ENCODE measurements at places on chromosomes 2 and 18.

GRCh38 chr2:204104811-204105210, 168.2 kb downstream of the ICOS start:
- no peak for DNase-seq

DNA sequence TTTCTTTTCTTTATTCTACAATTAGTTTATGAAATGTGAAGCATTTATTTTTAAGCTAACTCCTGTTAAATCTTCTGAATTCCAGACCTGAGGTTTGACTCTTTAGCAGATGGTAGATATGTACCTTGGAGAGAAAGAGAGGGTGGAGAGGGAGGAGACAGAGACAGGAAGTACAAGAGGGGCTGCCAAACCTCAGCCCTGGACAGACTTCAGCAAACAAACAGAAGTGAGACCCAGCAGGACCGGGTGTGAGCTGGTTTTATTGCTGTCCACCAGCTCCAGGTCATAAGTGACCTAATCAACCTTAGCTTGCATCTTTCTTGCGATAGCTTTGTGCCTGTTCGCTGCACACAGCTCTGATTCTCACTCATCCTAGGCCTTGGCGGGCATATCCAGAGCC, 168.6 kb downstream of the CNTNAP5 start:
- no peak for DNase-seq

DNA sequence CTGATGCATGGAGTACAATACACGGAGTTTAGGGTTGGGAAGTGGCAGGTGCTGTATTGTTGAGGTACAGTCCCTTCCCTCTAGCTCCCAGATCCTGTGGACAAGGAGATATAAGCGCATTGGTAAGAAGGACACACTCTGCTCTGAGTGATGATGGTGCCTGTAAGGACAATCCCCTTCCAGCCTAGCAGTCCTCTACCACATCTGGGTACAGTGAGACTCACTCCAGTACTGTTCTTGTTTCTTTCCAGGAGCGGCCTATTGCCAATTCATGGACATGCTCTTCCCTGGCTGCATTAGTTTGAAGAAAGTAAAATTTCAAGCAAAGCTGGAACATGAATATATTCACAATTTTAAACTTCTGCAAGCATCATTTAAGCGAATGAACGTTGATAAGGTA, 56.0 kb downstream of the MAPRE2 start:
- no peak for DNase-seq

- no peak for DNase-seq
Observed at GRCh38 chr2:96927405-96928171, 57.7 kb upstream of the SEMA4C start.

GRCh38 chr2:145380436-145381017, 860.6 kb upstream of the ZEB2 start:
- no peak for DNase-seq

DNA sequence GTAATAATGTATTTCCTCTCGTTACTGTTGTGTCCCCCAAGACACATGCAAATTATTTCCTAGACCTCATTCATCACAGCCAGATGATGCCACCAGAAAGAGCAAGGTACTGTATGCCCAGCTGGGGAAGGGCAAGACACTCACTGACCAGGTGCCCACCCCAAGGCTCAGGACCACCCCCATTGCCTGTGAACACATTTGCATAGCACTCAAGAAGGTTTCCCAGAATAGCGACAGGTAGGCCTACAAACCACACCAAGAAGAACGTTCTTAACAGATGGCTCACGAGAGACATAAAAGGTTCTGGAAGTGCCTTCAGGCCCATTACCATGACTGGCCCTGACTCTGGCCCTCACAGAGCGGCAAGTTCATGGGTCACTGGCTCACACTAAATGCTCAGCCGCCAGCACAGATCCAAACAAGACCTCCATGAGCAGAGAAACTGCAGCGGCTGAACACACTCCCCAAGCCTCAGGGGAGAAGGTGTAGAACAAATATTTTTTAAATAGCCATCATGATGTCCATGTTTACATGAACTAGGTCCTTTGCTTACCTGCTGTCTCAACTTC, 44.0 kb downstream of the FAM168B start:
- no peak for DNase-seq

DNA sequence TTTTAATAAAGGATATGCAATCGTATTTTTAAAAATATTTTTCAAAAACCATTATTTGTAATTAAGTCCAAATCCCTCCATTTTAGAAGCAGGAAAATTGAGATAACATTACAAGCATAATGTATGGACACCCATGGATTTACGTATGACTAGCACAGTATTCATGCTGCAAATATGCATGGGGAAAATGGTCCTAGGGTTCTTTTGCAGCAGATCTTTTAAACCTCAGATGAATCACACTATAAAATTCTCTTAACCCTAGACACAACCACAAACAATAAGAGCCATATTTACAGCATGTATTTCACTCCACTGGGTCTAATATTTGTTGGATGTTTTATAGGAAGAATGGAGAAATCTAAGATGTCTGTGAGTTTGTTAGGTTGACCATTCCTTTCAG, 453.4 kb downstream of the TGIF1 start:
- no peak for DNase-seq

DNA sequence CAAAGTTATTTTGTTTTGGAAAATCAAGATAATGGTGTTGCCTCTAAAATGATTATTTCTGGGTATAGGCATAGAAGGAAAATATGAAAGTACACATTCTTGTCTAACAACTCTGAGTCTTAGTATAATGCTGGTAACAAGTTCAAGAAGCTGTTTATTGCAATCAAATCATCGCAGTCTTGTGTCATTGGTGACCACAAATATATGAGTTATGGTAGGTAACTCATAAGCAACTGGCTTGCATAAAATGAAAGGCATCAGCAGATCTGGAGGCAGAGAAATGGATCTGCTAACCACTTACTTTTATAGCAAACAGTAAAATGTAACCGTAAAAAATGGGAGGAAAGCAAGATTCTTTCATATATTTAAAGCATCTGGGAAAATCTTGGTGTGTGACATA, 156.2 kb upstream of the TCF4 start:
- no peak for DNase-seq

- no peak for DNase-seq
Observed at GRCh38 chr2:224970311-224970710, 72.0 kb downstream of the DOCK10 start.

DNA sequence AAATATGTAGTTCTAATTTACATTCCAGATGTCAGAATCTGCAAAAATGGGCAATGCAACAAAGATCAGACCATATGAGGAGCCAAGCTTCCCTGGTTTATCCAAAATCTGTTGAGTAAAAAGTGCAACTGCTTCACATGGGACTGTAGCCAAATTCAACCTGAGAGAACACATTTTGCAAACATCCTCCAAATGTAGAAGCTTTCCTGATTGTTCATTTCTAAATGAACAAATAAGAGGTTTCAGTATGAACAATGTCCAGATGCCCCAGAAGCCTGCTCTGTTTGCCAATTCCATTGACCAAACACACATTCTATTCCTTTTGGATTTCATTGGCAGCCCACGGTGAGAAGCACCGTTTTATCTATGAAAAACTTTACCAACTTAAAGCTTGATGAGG, 117.9 kb upstream of the OSR1 start:
- DNase-seq: no peak

DNA sequence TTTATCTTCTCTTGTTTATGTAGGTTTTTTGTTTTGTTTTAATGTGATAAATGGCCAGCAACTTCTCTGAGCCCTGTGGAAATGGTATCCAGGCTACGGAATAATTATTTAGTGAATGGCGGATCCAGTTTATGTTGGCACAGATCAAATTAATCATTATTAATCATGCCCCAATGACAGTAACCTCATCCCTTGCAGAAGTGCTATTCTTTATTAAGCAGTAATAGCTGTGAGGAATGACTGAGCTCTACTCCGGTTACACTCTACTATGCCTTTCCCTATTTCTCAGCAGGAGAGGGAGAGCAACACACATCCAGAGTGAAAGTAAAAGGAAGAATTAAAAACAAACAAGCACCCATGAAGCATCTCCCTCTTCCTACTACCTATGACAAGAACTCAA, 84.8 kb downstream of the SETBP1 start:
- DNase-seq: no peak

DNA sequence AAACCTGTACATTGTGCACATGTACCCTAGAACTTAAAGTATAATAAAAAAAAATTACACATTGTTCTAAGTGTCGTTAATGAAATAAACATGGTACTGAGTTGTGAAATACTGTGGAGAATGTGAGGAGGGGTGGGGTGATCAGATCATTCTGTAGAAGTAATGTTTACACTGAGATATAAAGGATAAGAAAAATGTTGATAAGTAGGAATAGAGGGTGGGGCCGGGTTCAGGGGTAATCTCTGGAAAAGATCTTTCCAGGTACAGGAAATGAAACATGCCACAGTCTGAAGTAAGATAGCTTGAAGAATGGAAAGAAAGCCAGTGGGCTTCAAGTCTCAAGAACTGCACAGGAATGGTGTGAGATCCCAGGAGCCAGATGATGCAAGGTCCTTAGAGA, 1482.4 kb downstream of the LRP1B start:
- DNase-seq: no peak

DNA sequence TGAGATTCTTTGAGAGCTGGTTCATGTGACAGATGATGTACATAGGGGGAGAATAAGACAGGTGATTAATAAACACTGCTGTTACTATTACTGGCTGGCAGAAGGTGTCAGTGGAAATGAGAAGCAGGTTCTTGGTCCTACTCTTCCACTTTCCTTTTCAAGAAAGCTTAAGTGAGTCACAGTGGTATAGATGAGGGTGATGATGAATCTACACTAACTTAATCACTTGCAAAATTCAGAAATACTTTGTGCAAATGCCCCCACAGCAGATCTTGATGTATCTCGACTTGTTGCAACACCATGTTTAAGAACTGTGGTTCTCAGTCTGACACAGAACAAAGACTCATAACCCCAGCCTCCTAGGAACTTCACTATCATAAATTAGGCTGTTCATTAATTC, 35.9 kb upstream of the MGAT5 start:
- DNase-seq: no peak

DNA sequence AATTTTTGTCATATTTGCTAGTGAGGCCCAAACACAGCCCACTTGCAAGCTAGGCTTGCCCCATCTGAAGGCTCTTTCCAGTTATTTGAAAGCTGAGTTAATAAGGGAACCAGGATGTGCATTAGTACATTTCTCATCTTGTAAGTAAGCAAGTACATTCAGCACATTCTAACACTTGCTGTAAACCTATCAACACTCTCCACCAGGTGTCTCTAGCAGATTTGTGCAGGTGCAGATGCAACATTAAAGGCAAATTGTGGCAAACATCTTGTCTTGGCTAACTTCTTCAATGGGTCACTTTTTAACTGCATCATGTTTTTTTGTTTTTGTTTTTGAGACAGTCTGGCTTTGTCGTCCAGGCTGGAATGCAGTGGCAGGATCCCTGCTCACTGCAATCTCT, 25.3 kb upstream of the MFSD6 start:
- no peak for DNase-seq

DNA sequence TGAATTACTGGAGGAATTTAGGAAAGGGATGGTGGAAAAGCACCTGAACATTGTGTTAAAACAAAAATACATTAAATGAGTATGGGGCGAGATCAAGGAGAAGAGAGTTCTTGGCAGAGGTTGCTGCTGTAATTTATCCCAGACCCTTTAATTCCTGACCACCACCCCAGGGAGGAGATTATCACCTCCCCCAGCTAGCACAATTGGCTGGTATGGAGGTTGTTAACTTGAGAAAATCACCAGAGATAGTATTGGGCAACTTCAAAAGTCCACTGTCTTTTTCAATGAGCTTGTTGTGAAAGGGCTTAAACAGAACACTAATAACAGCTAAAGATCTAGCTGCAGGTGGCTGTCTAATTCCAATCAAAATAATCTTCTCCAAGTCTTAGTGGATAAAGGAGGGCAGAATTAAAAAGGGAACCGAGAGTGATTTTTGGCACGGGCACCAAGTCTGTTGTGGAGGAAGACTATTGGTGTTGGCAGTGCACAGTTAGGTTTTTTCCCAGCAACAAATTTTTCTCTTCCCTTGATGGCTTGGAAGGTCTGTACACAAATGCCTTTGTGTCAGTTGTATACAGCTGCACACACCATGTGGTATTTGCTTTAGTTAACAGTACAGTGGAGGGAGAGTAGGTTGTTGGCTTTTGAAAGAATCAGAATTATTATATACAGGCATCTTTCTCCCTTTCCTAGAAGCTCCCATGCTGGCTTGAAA, 289.5 kb downstream of the SLC4A3 start:
- no peak for DNase-seq

DNA sequence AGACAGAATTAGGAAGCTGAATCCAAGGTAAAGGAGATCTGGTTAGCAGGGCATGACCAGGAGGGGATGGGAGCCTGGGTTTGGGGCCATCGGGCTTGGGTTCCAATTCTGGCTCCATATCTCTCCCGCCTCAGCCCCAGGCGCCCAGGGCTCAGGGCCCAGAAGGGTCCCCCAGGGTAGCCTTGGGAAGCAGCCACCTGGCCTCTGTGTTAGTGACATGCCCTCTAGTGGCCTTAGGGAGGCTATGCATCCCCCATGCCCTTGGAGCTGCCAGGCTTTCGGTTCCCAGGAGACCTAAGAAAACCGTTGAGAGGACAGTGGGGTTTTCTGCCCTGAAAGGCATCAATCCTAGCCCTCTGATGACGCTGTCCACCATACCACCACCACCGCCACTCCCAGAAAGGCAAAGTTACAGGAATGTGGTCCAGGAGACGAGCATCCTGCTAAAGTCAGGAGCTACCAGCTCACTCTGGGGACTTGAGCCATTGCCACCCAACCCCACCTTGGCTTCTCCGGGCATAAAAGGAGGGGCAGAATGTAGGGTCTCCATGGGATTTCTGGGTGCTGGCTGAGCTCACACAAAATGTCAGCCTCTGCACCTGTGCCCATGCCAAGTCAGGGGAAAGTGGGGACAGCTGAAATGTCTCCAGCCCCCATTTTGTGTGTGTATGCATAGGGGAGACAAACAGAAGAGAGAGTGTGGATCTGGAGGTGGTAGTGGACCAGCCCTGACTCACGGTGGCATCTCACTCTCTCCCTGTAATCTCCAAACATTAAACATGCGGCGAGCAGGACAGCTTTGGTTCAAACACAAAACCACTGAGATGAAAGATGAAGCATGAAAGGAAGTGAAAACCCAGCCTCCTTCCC, 56.5 kb downstream of the EMX1 start:
- DNase-seq: peak; percentile 54

GRCh38 chr2:128726236-128726635, 407.6 kb upstream of the HS6ST1 start:
- no peak for DNase-seq

DNA sequence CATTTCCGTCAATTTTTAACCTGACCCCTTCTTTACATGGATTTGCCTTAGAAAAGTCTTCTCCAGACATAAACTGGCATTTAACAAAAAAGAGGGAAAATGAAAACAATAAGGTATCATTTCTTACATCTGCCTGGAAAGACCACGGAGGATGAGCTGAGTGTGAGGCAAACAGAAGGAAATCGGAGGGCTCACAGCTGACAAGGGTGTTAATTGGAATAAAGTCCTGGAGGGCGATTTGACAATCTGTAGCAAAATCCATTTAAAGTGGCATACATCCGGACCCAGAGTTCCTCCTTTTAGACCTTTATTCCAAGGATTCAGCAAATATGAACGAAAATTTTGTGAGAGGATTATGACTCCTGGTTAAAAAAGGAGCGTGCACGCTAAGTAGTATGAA, 179.7 kb upstream of the COPS8 start:
- DNase-seq: no peak

- DNase-seq: no peak
Observed at GRCh38 chr2:88813612-88814011, 122.1 kb downstream of the RPIA start.

- no peak for DNase-seq
Observed at GRCh38 chr18:29711932-29712331, 1330.6 kb downstream of the DSC3 start.
